ENCODE measurements at places on chromosomes 13 and 19.

GRCh38 chr13:90329641-90330040, 1017.8 kb upstream of the MIR17HG start:
- H3K4me3 ChIP-seq, result no peak overlapping the region
- no peaks in the 10 kb centered on the region for H3K36me3 ChIP-seq
- no peaks in the 10 kb centered on the region for H3K27me3 ChIP-seq
- no peaks in the 10 kb centered on the region for H3K4me1 ChIP-seq
- no peak for DNase-seq

- no peak for DNase-seq
- H3K27me3 ChIP-seq, result no peaks in the 10 kb centered on the region
- no peaks in the 10 kb centered on the region for H3K4me1 ChIP-seq
- H3K36me3 ChIP-seq, result no peaks in the 10 kb centered on the region
- H3K4me3 ChIP-seq, result no peak overlapping the region
These were observed 15.1 kb upstream of the N4BP2L2 start for GRCh38 chr13:32553720-32554119.

- no peaks in the 10 kb centered on the region for H3K27me3 ChIP-seq
- H3K4me3 ChIP-seq, result no peak overlapping the region
- H3K36me3 ChIP-seq, result peaks cover 83% of the 10 kb centered on the region
- peak overlapping the region; percentile 53 for H3K27ac ChIP-seq
- H3K4me1 ChIP-seq, result peaks cover 7% of the 10 kb centered on the region
These were observed 6.9 kb upstream of the GMIP start for GRCh38 chr19:19650331-19650730.

- DNase-seq, result peak; percentile 49
- H3K27ac ChIP-seq, result peak overlapping the region; percentile 99
- no peaks in the 10 kb centered on the region for H3K36me3 ChIP-seq
- no peaks in the 10 kb centered on the region for H3K27me3 ChIP-seq
- peaks cover 68% of the 10 kb centered on the region for H3K4me1 ChIP-seq
These were observed 1.4 kb upstream of the ZNF414 start for GRCh38 chr19:8515317-8515716.

- peak overlapping the region; percentile 90 for H3K27ac ChIP-seq
- H3K4me3 ChIP-seq, result peak overlapping the region; percentile 98
- H3K36me3 ChIP-seq, result no peaks in the 10 kb centered on the region
- peaks cover 14% of the 10 kb centered on the region for H3K4me1 ChIP-seq
These were observed 801 bp downstream of the QTRT1 start for GRCh38 chr19:10701955-10702525.

DNA sequence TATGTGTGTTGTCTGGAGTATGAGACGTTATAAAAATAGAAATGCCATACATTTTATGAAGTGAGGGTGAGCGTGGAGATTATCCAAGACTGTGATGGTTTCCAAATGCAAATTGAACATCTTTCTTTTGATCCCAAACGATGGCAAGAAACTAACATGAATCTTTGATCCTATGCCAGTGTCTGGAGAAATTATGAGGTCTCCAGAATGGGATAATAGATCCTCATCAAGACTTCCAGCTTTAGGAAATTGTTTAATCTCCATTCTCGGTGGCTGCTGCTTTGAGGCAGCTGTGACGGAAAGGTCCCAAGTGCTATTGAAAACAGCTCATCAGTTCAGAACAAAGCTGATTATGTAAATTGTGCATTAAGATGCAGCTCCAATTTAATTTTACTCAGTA, 30.8 kb downstream of the CBY2 start:
- no peak overlapping the region for H3K27ac ChIP-seq
- H3K27me3 ChIP-seq, result no peaks in the 10 kb centered on the region
- H3K4me3 ChIP-seq, result no peak overlapping the region
- DNase-seq, result no peak
- peaks cover under 1% of the 10 kb centered on the region for H3K36me3 ChIP-seq

DNA sequence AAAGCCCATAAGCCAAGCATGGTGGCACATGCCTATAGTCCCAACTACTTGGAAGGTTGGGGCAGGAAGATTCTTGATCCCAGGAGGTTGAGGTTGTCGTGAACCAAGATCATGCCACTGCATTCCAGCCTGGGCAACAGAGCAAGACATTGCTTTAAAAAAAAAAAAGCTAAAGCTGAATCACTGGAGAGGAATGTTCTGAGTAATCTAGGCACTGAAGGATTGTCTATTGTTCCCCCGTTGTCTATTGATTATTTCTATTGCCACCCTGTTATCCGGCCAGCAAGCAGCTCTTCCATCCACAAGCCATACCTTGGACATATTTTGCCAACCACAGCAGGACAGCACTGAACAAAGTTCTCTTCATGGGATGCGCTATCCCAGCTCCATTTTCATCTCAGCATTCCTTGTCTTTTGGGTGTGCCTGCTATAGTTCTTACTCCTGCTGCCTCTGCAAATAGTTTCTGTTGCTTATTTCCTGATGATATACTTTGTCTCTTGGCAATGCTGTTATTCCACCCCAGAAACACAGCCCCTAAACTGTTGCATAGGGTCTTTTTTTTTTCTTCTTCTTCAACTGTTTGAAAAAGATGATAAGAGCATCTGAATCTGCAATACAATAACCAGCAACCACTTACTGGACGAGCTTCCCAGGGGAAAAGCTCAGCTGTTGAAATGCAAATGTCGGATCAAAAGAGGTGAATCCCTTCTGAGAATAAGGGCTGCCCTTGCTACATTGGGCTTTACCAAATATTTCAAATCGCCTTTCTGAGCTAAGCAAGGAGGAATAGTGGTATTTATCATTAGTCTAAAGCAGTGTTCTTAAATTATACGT, 22.2 kb upstream of the SIAH3 start:
- no peak overlapping the region for H3K27ac ChIP-seq
- DNase-seq, result no peak
- no peak overlapping the region for H3K4me3 ChIP-seq
- no peaks in the 10 kb centered on the region for H3K4me1 ChIP-seq
- peaks cover 3% of the 10 kb centered on the region for H3K27me3 ChIP-seq

GRCh38 chr13:113022745-113023574, 53.9 kb downstream of the MCF2L start:
- no peak overlapping the region for H3K4me3 ChIP-seq
- H3K27ac ChIP-seq, result no peak overlapping the region
- H3K27me3 ChIP-seq, result no peaks in the 10 kb centered on the region
- H3K4me1 ChIP-seq, result peaks cover 10% of the 10 kb centered on the region
- peaks cover 8% of the 10 kb centered on the region for H3K36me3 ChIP-seq
- no peak for DNase-seq

GRCh38 chr13:53781941-53782340, 753.3 kb downstream of the OLFM4 start:
- H3K27me3 ChIP-seq, result no peaks in the 10 kb centered on the region
- H3K4me1 ChIP-seq, result peaks cover 2% of the 10 kb centered on the region
- no peak for DNase-seq
- H3K27ac ChIP-seq, result no peak overlapping the region
- no peaks in the 10 kb centered on the region for H3K36me3 ChIP-seq
- no peak overlapping the region for H3K4me3 ChIP-seq

DNA sequence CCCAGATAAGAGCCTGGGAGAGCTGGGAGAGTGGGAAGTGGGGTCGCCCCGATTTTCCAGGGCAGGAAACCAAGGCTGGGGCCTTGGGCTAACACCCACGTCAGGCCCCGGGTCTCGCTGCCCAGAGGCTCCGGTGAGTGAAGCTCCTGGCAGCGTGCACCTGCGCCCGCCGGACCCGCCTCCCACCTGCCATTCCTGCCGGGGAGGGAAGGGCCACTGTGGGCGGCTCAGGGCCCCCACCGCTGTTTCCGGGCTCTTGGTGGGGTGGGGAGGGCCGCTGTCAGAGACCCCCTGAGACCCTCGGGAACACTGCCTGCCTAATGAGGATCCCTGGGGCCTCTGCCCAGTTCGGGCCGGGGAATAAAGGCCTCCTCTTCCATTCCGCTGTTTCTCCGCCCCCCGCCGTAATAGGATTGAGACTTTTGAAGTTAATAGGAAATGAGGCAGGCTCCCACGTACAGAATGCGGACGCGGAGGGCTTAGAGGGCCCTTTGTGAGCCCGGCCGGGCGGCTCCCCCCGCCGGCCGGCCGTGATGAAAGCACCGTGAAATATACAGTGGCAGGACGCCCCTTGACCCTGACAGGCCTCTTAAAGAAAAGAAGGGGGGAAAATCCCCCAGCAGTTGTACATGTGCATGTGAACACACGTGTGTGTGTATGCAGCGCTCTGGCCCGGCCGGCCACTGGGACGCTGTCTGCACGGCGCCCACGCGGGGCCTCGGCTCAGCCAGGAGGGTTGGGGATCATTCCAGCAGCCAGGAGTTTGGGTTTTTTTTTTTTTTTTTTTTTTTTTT, 33.2 kb downstream of the EFNA2 start:
- peaks cover 6% of the 10 kb centered on the region for H3K4me1 ChIP-seq
- no peak overlapping the region for H3K27ac ChIP-seq
- no peak for DNase-seq
- no peak overlapping the region for H3K4me3 ChIP-seq

- no peak for DNase-seq
- peaks cover 13% of the 10 kb centered on the region for H3K27me3 ChIP-seq
- no peak overlapping the region for H3K4me3 ChIP-seq
- H3K4me1 ChIP-seq, result peaks cover 19% of the 10 kb centered on the region
These were observed 2.6 kb upstream of the CLEC4G start for GRCh38 chr19:7734220-7735203.

GRCh38 chr13:30618186-30618929, 638 bp downstream of the USPL1 start:
- H3K4me1 ChIP-seq, result peaks cover 8% of the 10 kb centered on the region
- H3K27ac ChIP-seq, result no peak overlapping the region
- H3K36me3 ChIP-seq, result peaks cover 2% of the 10 kb centered on the region
- no peak overlapping the region for H3K4me3 ChIP-seq
- H3K27me3 ChIP-seq, result no peaks in the 10 kb centered on the region

GRCh38 chr19:42281146-42281826, 12.2 kb downstream of the CIC start:
- H3K4me3 ChIP-seq, result peak overlapping the region; percentile 61
- H3K36me3 ChIP-seq, result peaks cover 5% of the 10 kb centered on the region
- no peaks in the 10 kb centered on the region for H3K27me3 ChIP-seq
- no peak for DNase-seq
- peaks cover 36% of the 10 kb centered on the region for H3K4me1 ChIP-seq

- no peaks in the 10 kb centered on the region for H3K4me1 ChIP-seq
- peaks cover 17% of the 10 kb centered on the region for H3K36me3 ChIP-seq
- H3K27ac ChIP-seq, result no peak overlapping the region
- H3K4me3 ChIP-seq, result no peak overlapping the region
- peak; percentile 1 for DNase-seq
These were observed 32.2 kb upstream of the ZNF726 start for GRCh38 chr19:23882493-23882892.

DNA sequence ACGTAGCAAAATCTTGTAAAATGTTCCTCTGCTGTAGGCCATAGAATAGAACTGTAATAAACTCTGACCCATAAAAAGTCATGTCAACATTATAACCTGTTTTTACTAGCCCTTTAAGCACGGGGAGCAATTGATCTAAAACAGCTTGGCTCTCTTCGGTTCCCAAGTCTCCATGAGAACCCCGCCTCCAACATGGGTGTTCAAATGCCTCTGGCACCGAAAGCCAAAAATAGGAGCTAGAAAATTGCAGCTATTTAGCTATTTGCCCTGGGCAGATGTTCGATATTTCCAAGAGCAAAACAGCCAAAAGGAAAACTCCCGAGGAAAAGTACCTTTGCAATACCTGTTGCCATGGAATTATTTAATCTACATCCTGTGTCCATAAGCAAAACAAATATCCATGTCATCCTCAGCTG, 563.1 kb downstream of the EFNB2 start:
- H3K36me3 ChIP-seq, result no peaks in the 10 kb centered on the region
- peaks cover 5% of the 10 kb centered on the region for H3K27me3 ChIP-seq
- H3K27ac ChIP-seq, result no peak overlapping the region
- DNase-seq, result no peak

DNA sequence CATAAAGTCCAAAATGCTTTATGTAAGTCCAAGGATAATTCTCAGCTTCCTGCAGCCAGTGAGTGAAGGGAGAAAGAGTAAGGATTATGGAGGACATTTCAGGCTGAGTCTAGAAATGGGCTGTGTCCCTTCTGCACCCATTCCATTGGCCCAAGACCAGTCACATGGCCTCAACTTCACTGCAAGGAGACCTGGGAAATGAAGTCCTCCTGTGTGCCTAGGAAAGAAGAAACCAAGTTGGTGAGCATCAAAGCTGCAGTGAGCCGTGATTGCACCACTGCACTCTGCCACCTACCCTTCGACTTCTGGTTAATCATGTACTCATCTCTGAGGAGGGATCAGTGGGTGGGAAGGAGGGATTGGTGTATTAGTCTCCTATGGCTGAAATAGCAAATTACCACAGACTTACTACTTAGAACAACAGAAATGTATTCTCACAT, 3.6 kb upstream of the CD37 start:
- peak; percentile 59 for DNase-seq
- no peaks in the 10 kb centered on the region for H3K27me3 ChIP-seq
- peak overlapping the region; percentile 79 for H3K27ac ChIP-seq
- H3K4me3 ChIP-seq, result peak overlapping the region; percentile 71
- peaks cover 78% of the 10 kb centered on the region for H3K4me1 ChIP-seq
- peaks cover 27% of the 10 kb centered on the region for H3K36me3 ChIP-seq

GRCh38 chr19:46967578-46968032, 52.0 kb upstream of the NPAS1 start:
- no peaks in the 10 kb centered on the region for H3K27me3 ChIP-seq
- H3K4me3 ChIP-seq, result peak overlapping the region; percentile 56
- peaks cover 37% of the 10 kb centered on the region for H3K4me1 ChIP-seq
- peak; percentile 32 for DNase-seq

DNA sequence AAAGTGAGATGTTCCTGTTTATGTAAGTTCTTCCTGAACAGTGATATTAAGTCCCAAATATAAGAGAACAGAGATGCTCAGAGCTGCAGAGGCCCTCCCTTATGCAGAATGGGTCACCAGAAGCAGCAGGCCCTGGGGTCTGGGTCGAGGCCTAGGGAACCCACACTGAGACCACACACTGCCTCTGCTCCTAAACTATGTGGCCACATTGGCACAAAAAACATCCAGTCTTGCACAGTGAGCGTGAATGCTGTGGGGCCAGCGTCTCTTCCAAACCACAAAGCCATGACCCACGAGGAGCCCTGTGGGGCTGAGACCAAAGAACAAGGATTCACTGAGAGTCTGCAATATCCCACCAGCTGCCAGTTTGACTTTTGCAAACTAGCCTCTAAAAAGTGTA, 23.6 kb downstream of the PROZ start:
- no peak for DNase-seq
- H3K4me3 ChIP-seq, result no peak overlapping the region
- H3K4me1 ChIP-seq, result peaks cover 7% of the 10 kb centered on the region
- H3K36me3 ChIP-seq, result no peaks in the 10 kb centered on the region
- no peaks in the 10 kb centered on the region for H3K27me3 ChIP-seq

DNA sequence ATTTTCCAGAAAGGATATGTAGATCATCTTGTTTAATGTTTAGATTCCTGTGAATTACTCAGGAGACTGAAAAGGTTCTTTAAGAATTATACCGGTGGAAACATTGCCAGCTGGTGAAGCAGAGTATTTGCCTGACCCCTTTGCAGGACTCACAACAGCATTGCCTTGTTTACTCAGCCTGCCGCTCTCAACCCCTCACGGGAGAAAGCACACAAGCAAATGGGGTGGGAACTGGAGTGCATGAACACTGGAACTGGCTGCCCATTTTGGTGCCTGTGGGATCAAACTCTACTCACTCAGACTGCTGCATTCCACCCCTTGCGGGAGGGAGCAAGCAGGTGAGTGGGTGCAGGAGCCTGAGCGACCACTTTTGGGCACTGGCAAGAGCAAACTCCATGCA, 804.7 kb upstream of the SLITRK1 start:
- DNase-seq, result no peak
- H3K36me3 ChIP-seq, result no peaks in the 10 kb centered on the region
- no peak overlapping the region for H3K27ac ChIP-seq
- H3K4me1 ChIP-seq, result no peaks in the 10 kb centered on the region
- H3K27me3 ChIP-seq, result no peaks in the 10 kb centered on the region
- no peak overlapping the region for H3K4me3 ChIP-seq
